ENCODE measurements at places on chromosomes 5 and 9.

DNA sequence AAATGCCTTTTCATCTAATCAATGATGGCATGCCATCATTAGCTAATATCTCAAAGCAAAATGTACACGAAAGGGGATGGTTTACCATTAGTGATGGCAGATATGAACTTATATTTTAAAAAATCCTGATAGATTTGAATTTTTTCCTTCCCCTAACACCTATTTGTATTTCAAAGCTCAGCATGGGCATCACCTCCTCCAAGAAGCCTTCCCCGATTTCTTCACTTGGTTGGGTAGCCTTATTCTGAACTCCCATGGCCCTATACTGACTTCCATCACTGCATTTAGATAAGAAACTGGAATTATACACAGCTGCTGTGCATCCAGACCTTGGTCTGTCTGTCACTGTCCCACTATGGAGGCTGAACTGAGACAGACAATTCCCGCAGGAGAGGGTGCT, 49.6 kb upstream of the FBXW11 start:
- peaks cover 93% of the 10 kb centered on the region for H3K36me3 ChIP-seq
- H3K4me3 ChIP-seq: no peak overlapping the region
- no peak overlapping the region for H3K27ac ChIP-seq
- DNase-seq: no peak

- H3K4me1 ChIP-seq: no peaks in the 10 kb centered on the region
- no peaks in the 10 kb centered on the region for H3K36me3 ChIP-seq
- H3K4me3 ChIP-seq: no peak overlapping the region
- DNase-seq: no peak
- no peak overlapping the region for H3K27ac ChIP-seq
These were observed 1271.6 kb downstream of the CDH12 start for GRCh38 chr5:21581508-21581907.

- no peaks in the 10 kb centered on the region for H3K27me3 ChIP-seq
- no peak for DNase-seq
These were observed 93.9 kb downstream of the SETX start for GRCh38 chr9:132260846-132261245.

DNA sequence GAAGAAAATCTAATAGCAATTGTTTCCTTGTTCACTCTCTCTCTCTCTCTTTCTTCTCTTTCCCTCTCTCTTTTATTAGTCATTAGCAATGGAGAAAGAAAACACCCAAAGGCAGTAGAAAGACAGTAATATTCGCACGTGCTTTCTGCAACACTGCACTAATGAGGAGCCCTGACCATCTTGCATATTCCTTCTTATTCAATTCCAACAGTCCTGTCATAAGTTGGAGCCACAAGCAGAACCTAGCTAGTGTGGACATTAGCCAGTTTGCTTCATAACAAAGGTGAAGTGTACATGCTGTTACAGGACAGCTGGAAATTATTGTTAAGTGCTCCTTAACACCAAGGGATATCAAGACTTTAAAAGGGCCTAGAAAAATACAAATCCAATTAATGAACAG, 63.4 kb downstream of the TRIM32 start:
- no peak overlapping the region for H3K4me3 ChIP-seq
- H3K27ac ChIP-seq: no peak overlapping the region
- H3K36me3 ChIP-seq: no peaks in the 10 kb centered on the region

DNA sequence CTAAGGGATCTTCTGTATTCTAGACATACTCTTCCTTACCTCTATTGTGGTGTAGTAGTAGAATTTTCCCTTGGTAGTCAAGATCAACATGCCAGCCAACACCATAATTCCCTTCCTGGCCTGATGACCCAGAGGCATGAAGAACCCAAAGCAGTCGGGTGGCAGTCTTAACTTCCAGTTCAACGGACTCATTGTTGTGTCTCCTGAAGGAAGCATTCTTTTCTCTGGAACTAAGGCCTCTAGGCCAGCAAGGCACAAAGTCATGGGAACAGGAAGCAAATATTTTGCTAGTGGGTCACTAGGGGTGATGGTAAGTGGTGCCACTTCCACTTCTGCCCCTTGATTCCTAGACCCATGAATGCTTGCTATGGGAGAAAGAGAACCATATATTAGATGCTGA, 55.2 kb upstream of the DAPK1 start:
- no peak for DNase-seq
- no peak overlapping the region for H3K4me3 ChIP-seq
- no peaks in the 10 kb centered on the region for H3K36me3 ChIP-seq
- H3K4me1 ChIP-seq: no peaks in the 10 kb centered on the region
- no peaks in the 10 kb centered on the region for H3K27me3 ChIP-seq

GRCh38 chr5:141517880-141518617, 29.2 kb downstream of the PCDHGC5 start:
- H3K36me3 ChIP-seq: peaks cover 77% of the 10 kb centered on the region
- DNase-seq: no peak
- H3K4me3 ChIP-seq: no peak overlapping the region
- H3K27ac ChIP-seq: no peak overlapping the region
- H3K4me1 ChIP-seq: peaks cover 16% of the 10 kb centered on the region
